ENCODE measurements at places on chromosomes 6 and 20.

DNA sequence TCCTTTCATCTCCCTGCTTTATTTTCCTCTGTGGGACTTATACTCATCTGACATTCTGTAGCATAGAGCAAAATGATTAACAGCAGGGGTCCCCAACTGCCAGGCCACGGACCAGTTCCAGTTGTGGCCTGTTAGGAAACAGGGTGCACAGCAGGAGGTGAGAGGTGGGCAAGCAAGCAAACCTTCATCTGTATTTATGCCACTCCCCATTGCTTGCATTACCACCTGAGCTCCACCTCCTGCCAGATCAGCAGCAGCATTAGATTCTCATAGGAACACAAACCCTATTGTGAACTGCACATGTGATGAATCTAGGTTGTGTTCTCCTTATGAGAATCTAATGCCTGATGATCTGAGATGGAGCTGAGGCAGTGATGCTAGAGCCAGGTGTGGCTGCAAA is 130.5 kb upstream of the SLC24A3 start:
- no peak for DNase-seq

GRCh38 chr20:21063276-21063675 is 42.9 kb downstream of the LINC00237 start:
- DNase-seq: no peak

GRCh38 chr6:15776458-15776980 is 113.7 kb upstream of the DTNBP1 start:
- DNase-seq: peak; percentile 87

GRCh38 chr20:22489626-22490286 is 94.6 kb downstream of the FOXA2 start:
- DNase-seq: no peak

GRCh38 chr6:131524695-131525336 is 48.2 kb upstream of the ARG1 start:
- peak; percentile 9 for DNase-seq

- DNase-seq: no peak
These were observed 114.3 kb upstream of the BTN3A2 start for GRCh38 chr6:26250698-26251044.

GRCh38 chr20:48703107-48703506 is 124.7 kb downstream of the PREX1 start:
- no peak for DNase-seq

DNA sequence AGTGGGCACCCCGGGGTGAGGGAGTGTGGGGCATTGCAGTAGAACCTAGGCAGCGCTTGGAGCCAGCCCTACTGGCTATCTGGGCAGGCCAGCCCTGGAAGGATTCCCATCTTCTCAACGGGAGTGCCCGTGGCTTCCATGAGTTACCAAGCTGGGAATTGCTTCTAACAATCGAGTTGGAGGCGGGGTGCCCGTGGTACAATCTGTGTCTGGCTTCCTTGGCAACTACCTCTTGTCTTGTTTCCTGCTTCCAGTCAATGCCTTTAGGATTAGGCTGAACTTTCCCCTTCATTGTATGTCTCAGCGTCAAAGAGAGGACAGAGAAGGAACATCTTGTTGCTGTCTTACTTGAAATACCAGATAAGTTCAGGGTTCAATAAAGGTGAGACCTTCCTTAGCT is 33.3 kb downstream of the PPP1R14C start:
- no peak for DNase-seq

- DNase-seq: no peak
These were observed 1.3 kb downstream of the C20orf203 start for GRCh38 chr20:32672394-32672981.

DNA sequence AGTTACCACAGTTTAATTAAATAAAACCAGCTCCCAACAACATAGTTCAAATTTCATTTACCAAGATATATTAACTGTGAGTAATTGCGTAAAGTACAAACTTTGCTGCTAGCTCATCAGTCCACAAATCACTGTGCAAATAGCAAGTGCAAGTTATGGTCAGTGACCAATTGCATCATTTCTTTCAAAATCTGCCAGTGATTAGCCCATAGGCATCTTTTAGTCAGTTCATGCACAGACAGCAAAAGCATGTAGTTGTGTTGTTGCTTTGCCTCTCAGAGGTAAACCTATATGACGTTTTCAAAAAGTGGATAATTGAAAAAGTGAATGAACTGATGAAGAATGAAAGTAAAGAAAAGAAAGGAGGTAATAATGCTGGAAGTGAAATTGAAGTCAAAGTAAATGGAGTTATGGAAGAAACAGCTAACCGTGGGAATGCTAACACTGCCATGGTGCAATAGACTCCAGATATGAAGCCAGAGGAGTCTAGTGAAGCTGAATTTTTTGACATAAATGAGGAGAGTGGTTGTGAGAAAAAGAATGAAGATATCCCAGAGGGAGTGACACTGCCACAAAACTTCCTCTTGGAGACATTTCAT is 36.5 kb downstream of the ENPP1 start:
- no peak for DNase-seq

Data from activated CD4-positive, alpha-beta T cell treated with anti-CD3 and anti-CD28 coated beads, Interleukin-2, amount 50 U/mL, for 16 hours (primary cell).